ENCODE measurements at places on chromosomes 7 and 10.

DNA sequence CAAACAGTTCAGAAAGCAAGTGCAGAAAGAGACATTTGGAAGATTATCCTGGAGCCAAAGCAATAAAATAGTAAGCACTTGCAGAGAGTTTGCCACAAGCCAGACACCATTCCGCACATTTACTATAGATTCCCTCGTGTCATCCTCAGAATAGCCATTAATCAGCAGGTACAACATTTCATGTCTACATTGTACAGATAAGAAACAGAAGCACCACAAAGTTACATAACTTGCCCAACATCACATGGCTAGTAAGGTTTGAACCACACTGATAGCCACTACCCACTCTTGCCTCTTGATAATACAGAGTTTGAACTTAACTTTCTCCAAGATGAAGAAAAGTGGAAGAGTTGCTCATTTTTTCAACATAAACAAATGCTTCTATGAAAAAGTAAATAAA lies 40.6 kb upstream of the GHITM start:
- no peak for DNase-seq

GRCh38 chr7:40301486-40302068 lies 166.8 kb downstream of the SUGCT start:
- DNase-seq, result no peak

GRCh38 chr7:27277628-27278027 lies 35.0 kb downstream of the EVX1 start:
- no peak for DNase-seq

GRCh38 chr10:122821808-122822207 lies 23.8 kb downstream of the CUZD1 start:
- DNase-seq, result no peak

DNA sequence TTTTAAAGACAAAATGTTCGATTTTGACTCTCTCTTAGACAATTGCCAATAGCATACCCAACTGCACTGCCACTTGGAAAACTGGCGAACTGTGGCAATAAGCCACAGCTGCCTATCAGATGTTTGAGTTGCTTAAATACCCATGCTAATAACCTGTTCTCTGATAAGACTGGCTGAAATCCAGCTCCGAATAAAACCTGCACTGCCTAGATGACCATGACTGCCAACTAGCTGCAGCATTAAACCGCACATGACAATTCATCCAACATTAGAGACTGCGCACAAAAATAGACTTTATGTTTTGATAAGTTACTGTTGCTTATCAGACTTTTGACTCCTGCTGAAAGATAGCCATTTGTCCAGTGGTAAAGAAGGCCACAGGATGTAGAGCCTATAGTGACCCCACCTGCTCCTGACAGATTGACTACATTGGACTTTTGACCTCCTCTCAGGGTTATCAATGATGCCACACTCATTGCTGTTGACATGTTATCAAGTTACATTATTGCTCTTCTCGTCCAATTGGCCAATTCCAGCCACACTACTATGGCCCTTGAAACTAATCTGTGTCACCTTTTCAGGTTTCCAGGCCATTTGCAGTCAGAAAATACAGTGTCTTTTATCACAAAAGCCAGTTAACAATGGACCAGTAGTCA lies 299.0 kb downstream of the HGF start:
- no peak for DNase-seq

GRCh38 chr7:4108951-4109350 lies 573.1 kb upstream of the FOXK1 start:
- DNase-seq, result no peak

- no peak for DNase-seq
Measured at GRCh38 chr10:7090529-7090928, 320.3 kb downstream of the SFMBT2 start.

GRCh38 chr10:31745612-31746376 lies 182.8 kb downstream of the ARHGAP12 start:
- peak; percentile 14 for DNase-seq

DNA sequence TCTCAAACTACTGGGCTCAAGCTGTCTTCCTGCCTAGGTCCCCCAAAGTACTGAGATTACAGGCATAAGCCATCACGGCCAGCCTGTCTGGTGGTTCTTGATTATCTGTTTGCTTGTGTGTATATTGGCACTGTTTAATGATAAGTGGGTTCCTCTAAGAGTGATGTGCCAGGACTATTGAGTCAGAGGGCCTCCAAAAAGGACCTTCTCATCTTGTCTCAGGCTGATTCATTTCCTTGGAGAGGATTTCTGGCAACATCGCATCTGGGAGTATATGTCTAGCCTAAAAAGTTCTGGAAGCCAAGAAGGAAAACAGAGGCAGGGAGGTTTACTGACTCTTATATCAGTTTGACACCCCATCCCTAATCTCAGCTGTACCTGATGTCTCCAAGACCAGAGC lies 27.1 kb upstream of the AKAP9 start:
- no peak for DNase-seq

- DNase-seq, result no peak
Measured at GRCh38 chr10:119100434-119101238, 3.3 kb upstream of the DENND10 start.

DNA sequence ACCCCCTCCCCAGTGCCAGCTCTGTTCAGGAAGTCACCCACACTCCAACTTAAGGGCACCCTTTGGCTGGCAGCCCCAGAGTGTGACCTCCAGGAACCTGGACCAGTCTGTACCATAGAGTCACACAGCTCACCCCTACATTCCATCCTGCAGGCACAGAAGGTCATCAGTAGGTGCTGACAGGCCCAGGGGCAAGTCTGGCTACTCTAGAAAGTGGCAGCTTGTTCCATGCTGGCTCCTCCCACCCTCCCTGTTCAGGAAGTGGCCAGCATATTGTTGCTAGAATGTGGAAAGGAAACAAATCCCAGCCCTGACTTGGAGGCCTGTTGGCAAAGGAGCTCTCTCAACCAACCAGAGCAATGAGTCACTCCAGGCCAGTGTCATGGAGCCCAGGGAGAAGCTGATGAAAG lies 3.2 kb upstream of the NCOA4 start:
- DNase-seq, result no peak

DNA sequence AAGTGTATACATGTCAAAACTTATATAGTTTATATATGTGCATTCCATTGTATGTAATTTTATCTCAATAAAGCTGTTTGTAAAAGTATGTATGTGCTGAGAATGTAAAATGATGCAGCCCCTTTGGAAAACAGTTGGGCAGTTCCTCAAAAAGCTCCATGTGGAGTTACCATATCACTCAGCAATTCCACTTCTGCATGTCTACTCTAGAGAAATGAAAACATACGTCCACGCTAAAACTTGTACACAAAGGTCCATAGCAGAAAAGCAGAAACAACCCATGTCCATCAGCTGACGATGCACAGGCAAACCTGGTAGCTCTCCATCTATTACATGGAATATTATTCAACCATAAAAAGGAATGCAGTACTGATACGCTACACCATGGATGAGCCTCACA lies 8.3 kb upstream of the RGS10 start:
- no peak for DNase-seq

DNA sequence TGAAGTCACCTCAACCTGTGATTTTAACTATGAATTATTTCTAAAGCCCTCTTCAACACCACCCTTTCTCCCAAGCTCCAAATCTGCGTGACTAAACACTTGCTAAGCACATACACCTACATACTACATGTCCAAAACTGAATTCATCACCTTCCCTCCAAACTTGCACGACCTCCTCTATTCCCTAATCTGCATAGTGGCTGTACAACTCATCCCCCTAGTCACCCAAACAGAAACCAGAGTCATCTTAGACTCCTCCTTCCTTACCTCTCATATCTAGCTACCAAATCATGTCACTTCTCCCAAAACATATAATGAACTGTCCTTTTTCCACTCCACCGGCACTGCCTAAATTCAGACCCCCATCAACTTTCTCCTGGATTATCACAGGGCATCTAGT lies 16.2 kb downstream of the ARHGAP21 start:
- no peak for DNase-seq

DNA sequence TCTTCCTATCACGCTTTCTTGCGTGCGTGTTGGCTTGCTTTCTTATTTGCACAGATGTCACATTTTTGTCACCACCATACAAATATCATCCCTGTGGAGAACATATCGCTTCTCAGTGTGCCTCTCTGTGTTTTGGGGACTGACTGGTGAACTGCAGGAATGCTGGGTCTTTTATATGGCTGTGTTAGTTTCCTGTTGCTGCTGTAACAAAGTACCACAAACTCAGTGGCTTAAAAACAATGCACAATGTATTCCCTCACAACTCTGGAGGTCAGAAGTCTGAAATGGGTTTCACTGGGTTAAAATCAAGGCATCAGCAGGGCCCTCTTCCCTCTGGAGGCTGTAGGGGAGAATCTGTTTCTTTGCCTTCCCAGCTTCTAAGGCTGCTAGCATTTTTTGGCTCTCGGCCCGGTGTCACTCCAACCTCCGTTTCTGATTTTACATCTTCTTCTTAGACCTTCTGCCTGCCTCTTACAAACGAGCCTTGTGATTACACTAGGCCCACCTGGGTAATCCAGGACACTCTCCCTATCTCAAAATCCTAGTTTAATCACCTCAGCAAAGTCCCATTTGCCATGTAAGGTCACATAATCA lies 82.0 kb downstream of the LRMDA start:
- DNase-seq, result no peak

GRCh38 chr10:61262486-61263261 lies 190.5 kb downstream of the TMEM26 start:
- no peak for DNase-seq

- DNase-seq, result no peak
Measured at GRCh38 chr10:64394744-64395143, 873.5 kb downstream of the REEP3 start.

- no peak for DNase-seq
Measured at GRCh38 chr7:23117841-23118240, 12.3 kb downstream of the KLHL7 start.

GRCh38 chr10:68249297-68249696 lies 17.4 kb upstream of the ATOH7 start:
- no peak for DNase-seq

- DNase-seq, result no peak
Measured at GRCh38 chr10:1672001-1672781, 65.1 kb downstream of the ADARB2 start.

DNA sequence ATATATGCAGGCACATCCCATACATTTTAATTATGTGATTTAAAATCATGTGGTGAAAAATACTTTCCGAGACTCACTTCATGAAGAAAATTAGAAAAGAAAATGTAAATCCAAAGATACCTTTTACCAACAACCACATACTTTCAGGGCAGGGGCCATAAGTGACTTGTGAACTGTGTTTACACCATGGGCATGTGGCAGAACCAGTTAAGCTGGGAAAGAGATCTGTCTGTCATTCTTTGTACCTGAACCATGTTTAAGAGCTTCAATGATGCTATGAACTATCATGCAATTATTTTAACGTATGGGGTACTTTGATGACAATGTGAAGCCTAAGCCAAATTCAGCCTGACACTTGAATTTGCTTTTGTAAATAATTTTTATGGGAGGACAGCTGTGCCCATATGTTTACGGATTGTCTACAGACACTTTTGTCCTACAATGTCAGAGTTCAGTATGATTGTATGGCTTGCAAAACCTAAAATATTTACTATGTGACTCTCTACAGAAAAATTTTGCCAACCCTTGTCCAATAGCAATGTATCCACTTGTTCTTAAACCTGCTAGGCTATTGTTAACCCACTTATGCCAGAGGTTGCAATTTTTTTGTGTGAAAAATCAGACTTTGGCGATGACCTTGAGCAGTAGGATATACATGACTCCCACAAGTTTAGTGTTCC lies 654.6 kb downstream of the TNS3 start:
- no peak for DNase-seq

Measured in stimulated activated CD4-positive, alpha-beta T cell treated with anti-CD3 and anti-CD28 coated beads, Interleukin-4, amount 100 ng/mL, for 1 hour (primary cell).